RWPE2 (cell line): ENCODE measurements at places on chromosomes 6 and 20.

GRCh38 chr20:37804584-37805566, 98.1 kb upstream of the VSTM2L start:
- H3K4me3 ChIP-seq: no peak overlapping the region
- H3K27me3 ChIP-seq: no peaks in the 10 kb centered on the region
- peaks cover 17% of the 10 kb centered on the region for H3K36me3 ChIP-seq
- no peak for DNase-seq

DNA sequence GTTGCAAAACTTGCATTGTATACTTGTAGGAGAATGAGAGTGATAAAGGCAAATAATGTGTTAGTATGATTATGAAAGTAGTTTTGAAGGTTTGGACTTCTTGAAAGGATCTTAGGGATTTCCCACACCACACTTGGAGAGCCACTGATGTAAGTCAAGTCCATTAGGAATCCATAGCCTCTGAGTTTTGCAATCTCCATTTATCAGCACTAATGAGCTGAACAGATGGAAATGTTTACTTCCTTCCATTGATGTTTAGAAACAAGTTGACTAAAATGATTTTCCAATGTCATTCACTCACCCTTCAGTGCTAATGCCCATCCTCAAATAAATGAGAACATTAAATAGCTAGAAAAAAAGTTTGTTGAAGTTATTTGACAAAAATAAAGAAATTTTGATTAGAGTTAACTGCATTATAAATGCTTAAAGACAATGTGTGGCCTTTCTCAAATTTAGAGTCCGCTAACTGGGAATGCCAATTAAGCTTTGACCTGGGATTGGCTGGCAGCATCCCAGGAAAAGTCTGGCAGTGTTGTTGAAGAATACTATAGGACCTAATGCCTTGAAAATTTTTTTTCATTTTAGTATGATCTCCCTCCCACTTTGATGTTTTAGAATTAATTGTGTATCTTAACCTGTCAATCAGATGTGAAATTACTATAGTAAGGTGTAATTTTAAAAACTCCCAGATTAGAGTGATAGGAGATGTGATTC, 68.0 kb downstream of the SLC35F1 start:
- no peaks in the 10 kb centered on the region for H3K27me3 ChIP-seq
- H3K4me1 ChIP-seq: no peaks in the 10 kb centered on the region
- no peak for DNase-seq
- H3K4me3 ChIP-seq: no peak overlapping the region
- no peak overlapping the region for H3K27ac ChIP-seq
- H3K36me3 ChIP-seq: no peaks in the 10 kb centered on the region

DNA sequence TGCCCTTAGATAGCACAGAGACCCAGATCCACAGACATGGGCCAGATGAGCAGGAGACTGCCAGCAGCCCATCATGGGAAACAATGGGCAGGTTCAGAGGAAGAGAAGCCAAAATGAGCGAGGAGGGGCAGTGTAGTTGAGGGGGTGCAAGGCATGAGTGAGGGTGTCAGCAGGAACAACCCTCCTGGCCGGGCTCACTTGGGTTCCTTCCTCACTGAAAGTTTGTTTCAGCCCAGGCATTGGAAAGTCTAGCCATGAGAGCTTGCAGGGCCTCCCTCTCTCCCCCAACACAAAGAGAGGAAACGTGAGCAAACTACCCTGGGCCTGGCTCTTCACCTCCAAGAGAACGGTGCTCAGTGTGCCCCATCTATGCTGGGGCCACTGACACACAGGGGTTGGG, 48.0 kb downstream of the CDH26 start:
- no peak for DNase-seq
- H3K27ac ChIP-seq: no peak overlapping the region
- no peaks in the 10 kb centered on the region for H3K4me1 ChIP-seq
- no peaks in the 10 kb centered on the region for H3K27me3 ChIP-seq
- H3K4me3 ChIP-seq: no peak overlapping the region

- peaks cover 28% of the 10 kb centered on the region for H3K36me3 ChIP-seq
- DNase-seq: peak; percentile 69
- no peak overlapping the region for H3K4me3 ChIP-seq
- H3K27ac ChIP-seq: peak overlapping the region; percentile 87
- no peaks in the 10 kb centered on the region for H3K27me3 ChIP-seq
- no peaks in the 10 kb centered on the region for H3K4me1 ChIP-seq
These were observed 3.8 kb downstream of the CEBPB start for GRCh38 chr20:50194422-50194830.

DNA sequence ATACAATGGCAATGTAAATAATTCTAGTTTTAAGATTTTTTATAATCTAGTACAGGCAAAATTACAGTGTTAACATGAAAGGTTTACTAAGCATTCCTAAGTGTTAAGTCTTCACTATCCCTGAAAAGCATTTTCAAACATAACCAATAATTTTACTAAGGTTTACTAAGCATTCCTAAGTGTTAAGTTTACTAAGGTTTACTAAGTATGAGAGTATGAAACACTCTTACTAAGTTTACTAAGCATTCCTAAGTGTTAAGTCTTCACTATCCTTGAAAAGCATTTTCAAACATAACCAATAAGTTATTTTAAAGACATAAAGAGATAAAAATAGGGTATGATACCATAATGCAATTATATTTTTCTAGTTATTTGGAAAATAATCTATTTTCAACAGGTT, 82.6 kb downstream of the PRSS35 start:
- no peaks in the 10 kb centered on the region for H3K4me1 ChIP-seq
- no peaks in the 10 kb centered on the region for H3K27me3 ChIP-seq
- DNase-seq: no peak
- H3K27ac ChIP-seq: no peak overlapping the region
- no peak overlapping the region for H3K4me3 ChIP-seq

- H3K36me3 ChIP-seq: no peaks in the 10 kb centered on the region
- no peak overlapping the region for H3K4me3 ChIP-seq
- peaks cover 9% of the 10 kb centered on the region for H3K4me1 ChIP-seq
- DNase-seq: no peak
These were observed 139.5 kb upstream of the BEND6 start for GRCh38 chr6:56815436-56815835.

GRCh38 chr6:22029171-22029570, 267.7 kb downstream of the PRL start:
- H3K27me3 ChIP-seq: no peaks in the 10 kb centered on the region
- H3K27ac ChIP-seq: no peak overlapping the region
- no peak for DNase-seq
- H3K4me1 ChIP-seq: no peaks in the 10 kb centered on the region

GRCh38 chr6:43075670-43076463, at the start of gene PTK7:
TSS of gene PTK7 (plus strand) at chr6:43076314. CDS start at chr6:43076489, 175 bp downstream.
- no peaks in the 10 kb centered on the region for H3K27me3 ChIP-seq
- peaks cover 11% of the 10 kb centered on the region for H3K4me1 ChIP-seq
- peak within 1 kb of the TSS; percentile 59 for H3K4me3 ChIP-seq
- H3K27ac ChIP-seq: peak within 1 kb of the TSS; percentile 57

GRCh38 chr6:140572129-140572528, 1197.7 kb upstream of the CITED2 start:
- H3K27me3 ChIP-seq: no peaks in the 10 kb centered on the region
- H3K36me3 ChIP-seq: no peaks in the 10 kb centered on the region
- no peak for DNase-seq

GRCh38 chr6:26028746-26029569, 58.3 kb upstream of the HFE start:
- H3K27ac ChIP-seq: peak overlapping the region; percentile 94
- H3K27me3 ChIP-seq: no peaks in the 10 kb centered on the region
- no peaks in the 10 kb centered on the region for H3K36me3 ChIP-seq
- no peak for DNase-seq

DNA sequence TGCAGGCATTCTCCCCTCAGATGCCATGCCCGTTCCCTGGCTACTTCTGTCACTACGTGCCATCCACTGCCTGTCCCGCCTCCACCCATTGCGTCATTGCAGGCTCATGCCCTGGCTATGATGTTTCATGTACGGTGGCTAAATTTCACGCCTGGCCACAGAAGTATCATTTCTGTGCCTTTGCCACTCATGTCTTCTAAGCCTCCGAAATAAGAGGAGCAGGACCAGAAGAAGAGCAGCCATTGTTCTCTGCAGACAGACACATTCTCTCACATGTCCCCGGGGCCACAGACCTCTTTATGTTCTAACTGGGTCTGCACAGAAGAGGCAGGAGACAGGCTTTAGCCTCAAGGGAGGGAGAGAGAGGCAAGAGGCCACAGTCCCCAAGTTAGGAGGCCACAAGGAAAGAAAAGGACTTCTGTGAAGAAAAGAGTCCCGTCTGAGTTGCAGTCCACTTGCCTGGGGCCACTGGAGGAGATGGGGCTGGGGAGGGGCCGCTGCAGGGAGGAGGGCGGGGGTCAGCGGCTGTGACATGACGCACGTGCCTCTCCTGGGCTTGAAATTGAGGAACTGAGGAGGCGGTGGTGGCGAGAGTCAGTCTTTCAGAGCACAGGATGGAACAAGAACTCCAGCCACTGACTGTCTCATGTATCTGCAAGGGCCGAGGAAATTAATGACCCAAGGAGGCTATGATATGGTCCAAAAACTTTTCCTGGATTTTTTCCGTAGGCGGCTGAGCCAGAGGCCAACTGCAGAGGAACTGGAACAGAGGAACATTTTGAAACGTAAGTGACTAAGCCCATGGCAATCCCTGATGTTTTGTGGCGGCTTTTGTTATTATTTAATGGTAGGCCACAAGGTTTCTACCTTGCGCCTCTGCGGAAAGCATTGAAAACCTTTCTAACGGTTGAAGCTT, 55.9 kb downstream of the TBC1D7 start:
- DNase-seq: no peak
- no peak overlapping the region for H3K4me3 ChIP-seq
- H3K27ac ChIP-seq: no peak overlapping the region
- no peaks in the 10 kb centered on the region for H3K27me3 ChIP-seq
- no peaks in the 10 kb centered on the region for H3K36me3 ChIP-seq
- H3K4me1 ChIP-seq: no peaks in the 10 kb centered on the region

- no peaks in the 10 kb centered on the region for H3K36me3 ChIP-seq
- no peak for DNase-seq
These were observed 382.0 kb downstream of the TFAP2B start for GRCh38 chr6:51200676-51201075.

DNA sequence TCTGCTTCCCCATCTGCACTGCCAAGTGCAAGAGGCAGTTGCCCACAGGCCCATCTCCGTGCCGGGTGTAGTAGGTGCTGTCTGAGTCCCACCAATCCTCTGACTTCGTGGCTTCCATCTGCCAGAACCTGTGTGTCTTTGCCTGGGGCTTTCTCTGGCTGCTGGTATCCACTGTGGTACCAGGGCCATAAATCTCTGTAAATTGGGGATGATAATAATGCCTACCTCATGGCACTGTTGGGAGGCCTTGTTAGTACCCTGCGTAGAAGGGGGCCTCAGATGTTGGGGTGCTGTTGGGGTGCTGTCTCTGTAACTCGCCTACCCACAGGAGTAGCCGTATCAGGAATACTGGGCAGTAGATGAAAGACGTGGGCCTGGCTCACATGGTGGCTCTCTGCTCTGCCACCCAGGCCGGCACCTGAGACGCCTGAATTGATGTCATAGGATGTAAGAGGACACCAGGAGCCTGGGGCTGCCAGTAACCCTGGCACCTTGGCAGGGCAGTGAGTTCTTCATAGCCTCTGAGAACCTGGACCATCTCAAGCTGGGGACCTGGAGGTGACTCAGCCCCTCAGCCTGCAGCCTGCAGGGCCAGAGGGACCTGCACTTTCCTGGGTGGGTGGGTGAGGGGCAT, 94.1 kb upstream of the RNF24 start:
- no peak overlapping the region for H3K4me3 ChIP-seq
- H3K4me1 ChIP-seq: peaks cover 15% of the 10 kb centered on the region
- peak overlapping the region; percentile 25 for H3K27ac ChIP-seq
- no peak for DNase-seq
- H3K36me3 ChIP-seq: no peaks in the 10 kb centered on the region

DNA sequence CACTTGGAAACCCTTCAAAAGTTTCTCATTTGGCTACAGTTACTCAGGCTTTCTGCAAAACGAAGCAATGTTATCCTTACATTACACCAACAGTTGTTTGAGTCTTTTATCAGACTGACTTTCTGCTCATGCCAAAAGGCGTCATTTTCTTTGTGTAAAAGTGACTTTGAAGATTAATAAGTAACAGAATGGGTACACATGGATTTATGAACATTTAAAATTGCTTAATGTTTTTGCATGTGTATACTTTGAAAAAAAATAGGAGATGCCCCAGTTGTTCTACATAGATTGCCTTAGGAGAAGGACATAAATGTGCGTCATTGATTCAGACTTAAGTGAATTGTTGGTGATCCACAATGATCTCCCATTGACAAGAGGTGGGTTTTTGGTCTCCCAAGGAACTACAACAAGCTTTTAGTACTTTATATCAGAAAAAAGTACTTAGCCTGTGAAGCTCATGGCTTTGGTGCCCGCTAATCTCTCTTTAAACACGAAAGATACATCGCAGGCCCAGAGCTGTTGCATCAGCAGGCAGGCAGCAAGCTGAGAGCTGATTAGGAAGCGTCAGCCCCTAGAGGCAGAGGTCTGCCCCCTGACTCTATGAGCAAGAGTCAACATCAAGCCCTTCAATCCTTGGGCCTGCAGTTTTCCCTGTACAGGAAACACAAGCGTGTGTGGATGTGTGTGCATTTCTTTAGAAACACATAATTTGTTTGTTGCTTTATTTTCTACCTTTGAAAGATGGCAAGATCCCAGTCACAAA, 45.9 kb downstream of the SLC22A3 start:
- no peaks in the 10 kb centered on the region for H3K27me3 ChIP-seq
- DNase-seq: no peak
- no peak overlapping the region for H3K4me3 ChIP-seq
- H3K27ac ChIP-seq: no peak overlapping the region

DNA sequence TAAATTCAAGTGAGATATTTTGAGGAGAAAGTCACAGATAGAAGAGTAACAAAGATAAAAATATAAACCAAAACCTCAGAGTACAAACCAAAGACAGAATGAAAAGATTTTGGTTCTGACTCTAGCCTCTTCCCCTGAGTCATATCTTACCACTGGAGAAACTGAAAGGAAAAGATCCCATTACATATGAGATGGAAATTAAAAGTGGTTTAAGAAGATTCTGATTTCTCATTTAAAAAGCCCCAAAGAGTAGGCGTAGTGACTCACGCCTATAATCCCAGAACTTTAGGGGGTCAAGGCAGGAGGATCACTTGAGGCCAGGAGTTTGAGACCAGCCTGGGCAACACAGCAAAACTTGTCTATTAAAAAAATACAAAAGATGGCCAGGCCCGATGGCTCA, 30.6 kb downstream of the SPINT4 start:
- no peak for DNase-seq
- no peaks in the 10 kb centered on the region for H3K4me1 ChIP-seq
- H3K4me3 ChIP-seq: no peak overlapping the region
- H3K27me3 ChIP-seq: peaks cover 26% of the 10 kb centered on the region
- H3K27ac ChIP-seq: no peak overlapping the region
- no peaks in the 10 kb centered on the region for H3K36me3 ChIP-seq
